Sigmoid colon (tissue), 7 donors: ENCODE measurements at places on chromosomes 1 and 21.

DNA sequence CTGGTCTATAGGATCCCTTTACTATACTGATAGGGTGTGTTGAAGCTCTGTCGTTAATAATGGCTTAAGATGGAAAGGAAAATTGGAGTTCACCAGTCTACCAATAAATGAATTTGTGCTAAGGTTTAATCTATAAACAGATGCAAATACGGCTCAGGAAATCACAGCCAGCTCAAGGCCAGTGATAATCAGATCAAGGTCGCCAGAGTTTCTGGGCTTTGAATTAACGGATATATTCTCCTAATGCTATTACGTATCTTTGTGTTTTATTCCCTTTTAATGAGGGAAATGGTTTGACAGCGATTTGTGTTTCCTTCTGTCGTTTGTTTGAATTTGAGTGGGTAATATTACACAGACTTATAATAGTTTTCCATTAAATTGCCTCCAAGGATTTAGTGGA is 279.6 kb downstream of the BACH1 start:
- DNase-seq, result no peak

GRCh38 chr1:226318471-226318870 is 9.5 kb upstream of the LIN9 start:
- peak; percentile 22 for DNase-seq

DNA sequence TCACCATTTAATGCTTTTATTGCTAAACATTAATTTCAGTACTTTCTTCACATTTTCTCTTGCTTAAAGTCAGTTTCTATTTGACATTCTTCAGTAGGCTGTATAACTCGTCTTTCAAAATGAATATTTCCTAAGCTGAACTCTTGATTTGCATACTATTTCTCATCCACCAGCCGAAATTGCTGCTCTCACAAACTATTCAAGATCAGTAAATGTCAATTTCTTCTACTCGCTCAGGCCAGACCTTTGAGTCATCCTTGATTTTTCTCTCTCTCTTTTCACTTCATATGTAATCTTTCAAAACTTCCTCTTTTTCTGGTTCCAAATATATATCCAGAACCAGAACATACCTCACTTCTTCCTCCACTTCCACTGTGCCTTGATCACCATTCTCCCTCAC is 990.0 kb downstream of the KCNT2 start:
- no peak for DNase-seq

DNA sequence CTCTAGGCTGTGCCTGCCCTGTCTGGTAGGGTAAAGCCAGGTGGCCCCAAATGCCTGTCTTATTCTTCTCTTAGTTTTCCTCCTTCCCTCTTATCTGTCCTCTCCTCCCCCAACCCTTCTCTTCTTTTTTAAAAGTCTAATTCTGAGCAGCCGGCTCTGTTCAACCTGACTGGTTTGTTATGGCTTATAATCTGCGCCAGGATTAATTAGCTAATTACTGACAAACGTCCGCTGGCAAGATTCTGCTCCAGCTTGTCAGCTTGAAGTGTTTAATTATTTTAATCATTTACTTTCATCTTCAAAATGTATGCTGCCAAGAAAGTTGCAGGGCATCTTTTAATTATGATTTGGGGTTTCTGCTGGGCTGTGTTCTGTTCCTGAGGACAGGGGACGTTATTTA is 27.2 kb upstream of the PSMB2 start:
- DNase-seq, result no peak

DNA sequence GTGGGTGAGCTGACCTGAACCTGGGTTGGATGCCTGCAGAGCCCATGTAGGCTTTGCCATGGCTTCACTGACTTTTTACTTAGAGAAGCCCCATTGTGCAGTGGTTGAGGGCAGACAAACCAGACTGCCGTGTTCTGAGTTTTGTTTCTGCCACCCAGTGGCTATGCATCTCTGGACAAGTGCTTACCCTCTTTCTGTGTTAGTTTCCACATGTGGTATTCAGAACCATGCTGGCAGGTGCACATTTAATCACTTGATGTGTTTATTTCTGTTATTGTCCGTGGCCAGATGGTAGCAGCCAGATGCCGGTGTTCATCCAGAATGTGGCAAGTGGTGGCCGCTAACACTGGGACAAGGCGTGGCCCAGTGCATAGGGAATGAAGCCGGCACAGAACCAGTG is 10.3 kb upstream of the PTPN7 start:
- DNase-seq, result no peak
